ENCODE measurements at places on chromosomes 7 and 10.

GRCh38 chr7:46164629-46165028 lies 243.6 kb upstream of the IGFBP3 start:
- no peak for DNase-seq

- no peak for DNase-seq
These were observed 117.3 kb downstream of the PTPRN2 start for GRCh38 chr7:158470336-158470735.

DNA sequence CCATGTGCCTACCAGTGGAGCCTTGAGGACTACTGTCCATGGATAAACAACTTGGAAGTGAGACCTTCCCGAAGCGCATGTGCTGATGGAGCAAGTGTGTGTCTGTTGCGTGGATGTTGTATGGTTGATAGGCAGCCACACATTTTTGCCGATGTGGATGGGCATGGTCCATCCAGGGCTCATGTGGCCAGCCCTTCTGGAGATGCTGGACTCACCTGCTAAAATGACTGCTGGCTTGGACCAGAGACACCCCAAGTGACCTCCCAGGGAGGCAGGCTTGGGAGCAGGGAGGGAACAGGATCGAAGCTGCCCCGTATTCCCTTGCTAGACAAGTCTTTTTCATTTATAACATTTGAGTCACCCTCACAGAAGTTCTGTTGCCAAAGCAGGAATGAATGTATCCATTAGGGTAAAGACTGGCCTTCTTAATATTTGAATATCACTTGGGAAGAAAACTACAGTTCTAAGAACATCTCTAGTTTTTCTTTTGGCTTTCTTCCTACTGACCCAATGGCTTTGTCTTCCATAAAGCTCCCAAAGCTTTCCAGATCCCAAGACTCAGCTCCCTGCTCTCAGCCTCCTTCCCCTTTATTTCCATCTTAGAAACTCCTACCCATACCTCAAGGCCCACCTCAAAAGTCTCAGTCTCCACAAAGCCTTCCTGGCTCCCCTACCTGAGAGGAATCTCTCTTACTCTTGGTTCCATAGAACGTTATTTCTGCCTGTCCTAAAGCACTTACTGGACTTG lies 3.0 kb downstream of the PTPRE start:
- DNase-seq: no peak

DNA sequence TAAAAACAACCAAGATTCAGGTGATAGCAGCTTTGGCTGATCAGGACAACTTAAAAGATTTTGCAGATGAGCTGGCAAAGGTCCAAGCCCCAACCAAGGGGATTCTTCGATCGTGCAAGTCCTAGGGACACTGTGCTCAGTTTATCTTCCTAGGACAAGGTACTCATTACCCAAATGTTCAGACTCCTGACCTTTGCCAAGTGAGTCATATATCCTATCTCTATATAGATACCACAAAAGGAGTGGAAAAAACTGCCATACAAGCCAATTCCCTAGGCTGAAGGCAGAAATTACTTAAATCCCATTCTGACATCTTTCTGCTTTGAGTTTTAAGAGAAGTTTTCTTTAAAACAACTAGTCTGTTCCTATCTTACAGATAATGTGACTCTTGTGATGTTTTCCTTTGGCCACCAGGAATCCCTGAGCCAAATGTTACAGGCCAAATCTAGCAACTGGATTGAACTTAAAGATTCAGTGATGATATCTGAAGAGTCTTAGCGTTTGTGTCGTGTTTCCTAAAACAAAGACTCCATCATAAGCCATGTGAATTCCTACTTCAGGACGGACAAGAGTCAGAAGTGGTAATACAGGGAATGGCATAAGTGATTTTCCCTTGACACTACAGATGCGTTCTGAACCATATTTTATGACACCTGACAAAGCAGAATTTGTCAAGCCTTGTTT lies 142.6 kb upstream of the ASAH2 start:
- DNase-seq: no peak

- no peak for DNase-seq
These were observed at the start of gene C10orf105 for GRCh38 chr10:71719464-71720201. Gene C10orf105 (minus strand): TSS chr10:71719778. CDS start chr10:71716337, 3,441 bp downstream.

GRCh38 chr7:8564281-8564680 lies 130.9 kb downstream of the NXPH1 start:
- DNase-seq: no peak
